Choroid plexus epithelial cell (primary cell): ENCODE measurements at places on chromosomes 13 and 19.

- no peak for DNase-seq
Measured at GRCh38 chr13:50715402-50716146, 127.9 kb downstream of the DLEU7 start.

GRCh38 chr19:4361152-4362046, 18.0 kb downstream of the MPND start:
- peak; percentile 36 for DNase-seq

GRCh38 chr19:7832009-7832408, 2.0 kb downstream of the EVI5L start:
- no peak for DNase-seq

DNA sequence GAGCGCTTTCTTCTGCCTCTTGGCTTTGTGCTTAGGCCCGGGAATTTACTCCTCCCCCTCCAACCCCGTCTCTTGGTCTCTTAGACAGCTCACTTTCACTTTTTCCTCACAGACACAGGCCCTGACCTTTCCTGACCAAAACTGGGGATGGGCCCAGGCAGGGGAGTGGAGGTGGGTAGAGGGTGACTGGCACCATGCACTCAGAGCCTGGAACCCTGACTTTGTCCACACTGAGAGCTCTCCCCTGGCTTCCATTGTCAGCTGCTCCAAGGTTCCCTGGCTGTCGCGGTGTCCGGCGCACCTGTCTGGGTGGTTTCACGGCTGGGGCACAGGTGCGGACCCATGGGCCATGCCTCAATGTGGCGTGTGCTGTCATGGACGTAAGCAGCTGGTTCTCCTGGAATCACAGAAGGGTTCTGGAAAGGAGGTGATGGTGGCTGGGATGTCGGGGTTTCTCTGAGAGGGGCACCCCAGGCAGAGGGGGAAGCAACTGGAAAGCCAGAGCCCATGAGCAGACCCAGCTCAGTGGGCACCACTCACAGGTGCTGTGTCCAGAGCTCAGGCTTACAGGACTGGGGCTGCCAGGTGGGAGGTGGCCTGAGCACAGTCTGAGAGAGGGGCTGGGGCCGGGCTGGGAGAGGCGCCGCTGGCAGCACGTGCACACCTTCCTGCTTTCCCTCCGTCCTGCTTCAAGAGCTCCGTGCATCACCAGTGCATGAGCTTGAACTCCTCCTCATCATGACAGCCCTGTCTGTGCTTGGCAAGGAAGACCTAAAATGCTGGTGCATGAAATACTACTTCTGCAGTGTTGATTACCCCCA, 28.0 kb upstream of the C1QTNF9 start:
- no peak for DNase-seq

- DNase-seq = peak; percentile 52
Measured at GRCh38 chr19:4064149-4064495, 2.6 kb downstream of the ZBTB7A start.

- DNase-seq = peak; percentile 28
Measured at GRCh38 chr19:18086590-18087138, at the start of gene IL12RB1. TSS of gene IL12RB1 (minus strand) at chr19:18086934. CDS start at chr19:18086823, 111 bp downstream.

- DNase-seq = peak; percentile 32
Measured at GRCh38 chr19:3506384-3507340, 551 bp downstream of the FZR1 start.

- DNase-seq = no peak
Measured at GRCh38 chr13:79360095-79360494, 46.0 kb downstream of the RBM26 start.

DNA sequence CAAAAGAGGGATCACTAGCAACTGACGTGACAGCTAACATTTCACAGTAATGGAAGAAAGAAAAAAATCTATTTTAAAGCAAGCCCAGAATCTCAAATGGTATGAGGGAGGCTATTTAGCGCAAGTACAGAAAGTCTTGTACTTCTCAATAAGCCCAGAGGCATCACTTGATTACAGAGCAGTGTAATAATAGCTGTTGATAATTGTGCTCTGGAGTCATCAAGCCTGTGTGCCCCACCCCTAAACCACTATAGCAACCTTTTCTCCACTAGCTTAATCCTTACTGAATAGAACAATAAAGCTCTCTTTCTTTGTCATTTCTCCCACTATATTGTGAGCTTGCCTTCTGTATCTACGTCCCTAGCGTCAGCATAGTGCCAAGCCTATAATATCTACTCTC, 56.6 kb downstream of the FREM2 start:
- no peak for DNase-seq

GRCh38 chr13:30697996-30698401, 37.3 kb upstream of the ALOX5AP start:
- peak; percentile 86 for DNase-seq

GRCh38 chr13:52165411-52165810, 6.0 kb upstream of the NEK3 start:
- DNase-seq = no peak

GRCh38 chr13:27712421-27712820, 79.9 kb upstream of the GSX1 start:
- DNase-seq = peak; percentile 8

DNA sequence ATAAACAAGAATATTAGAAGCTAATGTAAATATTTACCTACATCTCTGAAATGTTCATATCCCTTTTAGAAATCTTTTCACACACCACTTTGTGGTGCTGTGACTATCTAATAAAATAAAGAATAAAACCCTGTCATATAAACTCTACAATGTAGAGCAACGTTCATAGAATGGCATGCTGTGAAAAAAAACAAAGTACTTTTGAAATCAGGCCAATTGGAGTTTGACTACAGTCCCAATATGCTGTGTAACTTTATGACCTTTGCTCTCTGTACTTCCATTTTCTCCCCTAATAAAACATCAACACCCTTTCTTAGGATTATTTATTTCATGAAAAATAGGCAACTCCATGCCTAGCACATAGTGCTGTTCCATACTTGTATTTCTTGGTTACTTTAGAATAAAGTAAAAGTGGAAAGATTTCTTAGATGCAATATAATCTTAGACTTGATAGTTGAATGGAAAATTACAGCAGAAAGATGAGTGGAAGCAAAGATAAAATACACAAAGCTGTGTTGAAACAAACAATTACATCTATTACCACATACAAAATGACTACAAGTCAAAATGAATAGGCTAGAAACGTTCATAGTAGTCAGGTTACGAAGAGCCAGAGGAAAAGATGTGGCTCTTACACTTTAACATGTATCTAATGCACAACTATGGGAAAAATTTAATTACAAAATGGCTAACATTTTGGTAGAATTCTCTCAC, 613.2 kb upstream of the SLITRK5 start:
- peak; percentile 81 for DNase-seq

- peak; percentile 88 for DNase-seq
Measured at GRCh38 chr13:47853236-47853635, 147.8 kb downstream of the SUCLA2 start.

- peak; percentile 94 for DNase-seq
Measured at GRCh38 chr19:34232566-34233481, 21.5 kb upstream of the GARRE1 start.

- DNase-seq = no peak
Measured at GRCh38 chr13:26378116-26378515, 124.2 kb downstream of the CDK8 start.

GRCh38 chr19:34171539-34171876, 796 bp upstream of the LSM14A start:
- peak; percentile 72 for DNase-seq

DNA sequence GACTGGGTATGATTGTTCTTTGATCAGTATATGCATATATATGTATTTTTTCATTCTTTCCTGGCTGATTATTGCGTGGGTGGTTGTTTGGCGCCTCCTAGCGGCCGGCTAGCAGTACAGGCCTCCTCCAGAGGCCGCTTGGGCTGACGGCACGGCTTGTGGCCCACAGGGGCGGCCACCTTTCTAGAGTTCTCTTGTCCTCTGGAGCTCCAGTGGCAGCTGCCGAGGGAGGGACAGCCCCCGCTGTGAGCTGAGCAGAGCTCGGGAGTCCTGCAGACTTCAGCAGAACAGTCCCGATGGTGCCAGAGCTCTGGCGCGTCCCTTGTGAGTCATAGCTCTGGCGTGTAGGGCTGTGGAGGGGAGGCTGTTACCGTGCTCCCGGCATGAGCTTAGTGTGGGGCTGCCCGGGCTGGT, 22.5 kb upstream of the ZNF429 start:
- peak; percentile 6 for DNase-seq

GRCh38 chr13:107864543-107865317, 350.6 kb downstream of the LIG4 start:
- peak; percentile 84 for DNase-seq

DNA sequence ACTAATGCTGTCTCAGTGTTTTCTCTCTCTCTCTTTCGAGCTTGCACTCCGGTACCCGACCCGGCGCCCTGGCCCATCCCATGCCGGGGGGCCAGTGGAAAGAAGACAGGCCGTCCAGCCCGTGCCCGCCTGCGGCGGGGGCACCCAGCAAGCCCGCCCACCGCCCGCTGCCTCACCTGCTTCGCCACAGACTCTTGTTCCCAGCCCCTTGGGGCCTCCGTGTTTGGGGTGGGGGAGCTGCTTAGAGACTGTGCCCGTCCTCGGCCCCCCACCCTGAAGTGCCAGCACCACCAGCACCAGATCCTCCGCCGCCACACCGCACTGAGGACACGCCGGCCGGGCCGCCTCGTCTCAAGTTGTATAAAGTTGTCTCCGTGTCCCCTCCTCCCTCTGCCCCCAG, 2.4 kb downstream of the LENG9 start:
- no peak for DNase-seq

- DNase-seq = no peak
Measured at GRCh38 chr13:33202644-33203169, 82.8 kb downstream of the STARD13 start.

GRCh38 chr19:45874620-45874966, 10.5 kb downstream of the FOXA3 start:
- DNase-seq = no peak

DNA sequence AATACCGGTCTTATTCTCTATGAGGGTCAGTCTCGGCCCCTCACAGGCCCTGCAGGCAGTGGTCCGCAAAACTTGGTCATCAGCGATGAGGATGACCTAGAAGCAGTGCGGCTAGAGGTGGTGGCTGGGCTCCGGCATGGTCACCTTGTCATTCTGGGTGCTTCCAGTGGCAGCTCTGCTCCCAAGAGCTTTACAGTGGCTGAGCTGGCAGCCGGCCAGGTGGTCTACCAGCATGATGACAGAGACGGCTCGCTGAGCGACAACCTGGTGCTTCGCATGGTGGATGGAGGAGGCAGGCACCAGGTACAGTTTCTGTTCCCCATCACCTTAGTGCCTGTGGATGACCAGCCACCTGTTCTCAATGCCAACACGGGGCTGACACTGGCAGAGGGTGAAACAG, 1.8 kb downstream of the FREM2 start:
- DNase-seq = no peak

DNA sequence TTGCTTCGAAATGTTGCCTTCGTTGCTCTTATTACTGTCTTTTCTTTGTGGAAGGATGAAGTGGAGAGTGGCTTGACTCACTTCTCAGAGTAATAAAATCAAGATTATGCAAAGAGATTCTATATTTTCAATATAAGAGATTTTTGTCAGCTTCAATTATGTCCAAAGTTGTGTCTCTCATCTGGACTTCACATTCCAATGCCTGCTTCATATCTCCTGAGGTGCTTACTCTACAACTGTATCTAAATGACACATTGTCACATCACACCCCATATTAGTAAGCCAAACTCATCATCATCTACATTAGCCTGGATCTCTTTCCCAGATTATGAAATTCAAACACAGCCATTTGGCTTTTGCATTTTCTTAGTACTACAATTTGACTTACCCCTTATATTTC, 409.4 kb downstream of the DACH1 start:
- DNase-seq = no peak

- no peak for DNase-seq
Measured at GRCh38 chr13:106998664-106999063, 430.7 kb upstream of the ARGLU1 start.

- DNase-seq = peak; percentile 31
Measured at GRCh38 chr13:43629691-43630480, 156.9 kb downstream of the ENOX1 start.

GRCh38 chr13:90015565-90016507, 1331.7 kb upstream of the MIR17HG start:
- peak; percentile 16 for DNase-seq

DNA sequence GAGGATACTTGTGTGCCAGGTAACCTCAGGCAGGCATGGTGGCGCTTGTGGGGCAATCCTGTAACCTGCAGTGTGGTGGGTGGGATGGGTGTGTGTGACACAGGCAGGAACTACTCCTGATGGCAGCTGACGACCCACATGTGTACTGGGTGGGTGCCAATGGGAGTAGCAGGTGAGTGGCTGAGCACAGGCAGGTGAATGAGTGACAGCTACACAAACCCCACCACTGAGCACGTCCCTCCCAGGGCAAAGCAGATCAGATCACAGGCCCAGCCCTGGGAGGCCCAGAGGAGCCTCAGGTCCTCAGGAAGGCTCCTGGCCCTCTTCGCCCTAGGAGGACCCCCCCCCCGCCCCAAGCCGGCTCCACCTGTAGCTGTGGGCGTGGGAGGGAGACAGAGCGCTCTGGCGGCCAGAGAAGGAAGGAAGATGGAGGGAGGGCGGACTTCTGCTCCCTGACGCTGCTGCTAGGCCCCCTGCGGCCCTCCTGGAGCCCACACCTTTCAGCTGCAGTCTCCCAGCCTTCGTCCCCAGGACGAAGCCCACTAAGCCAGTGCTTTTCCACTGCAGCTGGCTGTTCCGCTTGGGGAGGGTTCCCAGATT, 1.3 kb upstream of the ZNF181 start:
- no peak for DNase-seq

- DNase-seq = no peak
Measured at GRCh38 chr19:17339088-17339741, 1.9 kb downstream of the GTPBP3 start.

GRCh38 chr19:13043285-13043684, 48.0 kb downstream of the NFIX start:
- DNase-seq = no peak

DNA sequence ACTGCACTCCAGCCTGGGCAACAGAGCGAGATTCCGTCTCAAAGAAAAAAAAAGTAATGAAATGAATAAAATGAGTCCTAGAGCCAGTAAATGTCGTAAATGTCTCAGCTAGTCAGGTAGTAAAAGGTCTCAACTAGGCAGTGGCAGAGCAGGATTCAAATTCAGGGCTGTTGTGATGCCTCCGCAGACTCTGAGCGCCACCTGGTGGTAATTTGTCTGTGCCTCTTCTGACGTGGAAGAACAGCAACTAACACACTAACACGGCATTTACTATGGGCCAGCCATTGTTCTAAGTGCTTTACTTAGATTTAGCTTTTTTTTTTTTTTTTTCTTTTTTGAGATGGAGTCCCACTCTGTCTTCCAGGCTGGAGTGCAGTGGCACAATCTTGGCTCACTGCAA, 30.2 kb downstream of the CYP2F1 start:
- DNase-seq = peak; percentile 91
